ENCODE measurements at places on chromosomes 16 and 17.

DNA sequence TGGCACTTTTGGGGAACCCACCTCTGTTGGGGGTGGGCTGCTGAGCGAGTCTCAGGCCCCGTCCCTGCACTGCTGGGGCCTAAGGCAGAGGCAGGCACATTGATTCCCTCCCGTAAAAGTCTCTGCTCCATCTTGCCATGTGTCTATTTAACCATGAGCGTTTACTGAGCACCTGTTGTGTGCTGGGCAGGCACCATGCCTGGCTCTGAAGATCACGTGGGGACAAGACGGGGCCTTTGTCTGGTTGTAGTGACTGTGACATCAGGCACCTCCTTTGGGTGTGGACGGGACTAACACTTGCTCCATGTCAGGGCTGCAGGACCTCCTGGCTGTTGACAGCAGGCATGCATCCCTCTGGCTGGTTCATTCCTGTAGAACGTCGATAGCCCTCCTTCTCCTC is 204.7 kb upstream of the CIBAR2 start:
- no peak for DNase-seq

DNA sequence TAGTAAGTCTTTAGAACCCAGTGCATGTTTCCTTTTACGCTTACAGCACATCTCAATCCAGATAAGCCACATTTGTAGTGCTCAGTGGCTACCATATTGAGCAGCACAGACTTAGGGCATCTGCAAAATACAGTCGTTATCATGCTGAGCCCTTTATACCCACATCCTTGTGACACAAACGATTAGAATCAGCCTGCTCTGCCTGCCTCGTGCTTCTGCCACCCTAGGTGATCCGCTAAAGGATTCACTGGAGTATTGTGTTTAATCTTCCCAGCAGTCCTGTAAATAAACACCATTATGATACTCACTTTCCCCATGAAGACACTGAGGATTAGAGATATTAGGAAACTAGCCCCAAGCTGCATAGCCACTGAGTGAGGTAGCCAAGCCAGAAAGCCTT is 51.3 kb upstream of the FA2H start:
- DNase-seq, result no peak

- no peak for DNase-seq
Measured at GRCh38 chr17:45793999-45794540, 9.9 kb downstream of the CRHR1 start.

- peak; percentile 48 for DNase-seq
Measured at GRCh38 chr16:87076950-87077749, 240.0 kb downstream of the C16orf95 start.

DNA sequence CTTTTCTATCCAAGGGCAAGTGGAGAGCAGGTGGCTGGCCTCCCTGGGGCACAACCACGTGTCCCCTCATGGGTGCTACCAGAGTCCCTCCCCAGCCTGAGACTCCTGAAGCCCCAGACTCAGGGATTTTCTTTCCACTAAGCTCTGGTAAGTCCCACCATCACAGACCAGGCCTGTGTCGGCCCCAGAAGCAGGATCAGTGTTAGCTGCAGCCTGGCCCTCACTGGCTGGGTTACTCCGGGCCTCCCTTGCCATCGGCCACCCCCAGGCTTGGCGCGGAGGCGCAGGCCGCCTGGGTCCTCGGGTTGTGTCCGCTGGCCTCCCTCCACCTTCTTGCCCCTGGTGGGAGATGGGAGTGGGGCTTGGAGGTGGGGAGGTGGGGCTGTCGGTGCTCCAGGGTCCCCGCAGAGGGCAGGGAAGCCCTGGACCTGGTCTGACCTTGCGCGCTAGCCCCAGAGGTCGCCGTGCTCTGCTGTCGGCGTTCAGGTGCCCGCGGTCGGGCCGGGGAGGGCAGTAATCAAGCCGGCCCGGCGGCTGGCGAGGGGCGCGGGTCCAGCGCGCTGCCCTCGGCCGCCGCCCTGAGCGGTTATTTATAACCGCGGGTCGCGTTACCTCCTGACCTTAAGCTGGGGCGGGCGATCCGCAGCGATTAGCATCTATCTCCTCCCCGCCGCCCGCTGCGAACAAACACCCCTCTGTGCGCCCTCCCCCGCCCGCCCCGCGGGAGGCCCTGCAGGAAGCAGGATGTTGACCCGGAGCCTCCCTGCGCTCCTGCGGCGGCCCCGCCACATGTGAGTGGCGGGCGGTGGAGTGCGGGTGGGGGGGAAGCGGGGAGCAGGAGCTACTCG is 78.1 kb upstream of the TOB1 start:
- peak; percentile 59 for DNase-seq

GRCh38 chr16:11499295-11500089 is 87.2 kb downstream of the LITAF start:
- DNase-seq, result no peak

DNA sequence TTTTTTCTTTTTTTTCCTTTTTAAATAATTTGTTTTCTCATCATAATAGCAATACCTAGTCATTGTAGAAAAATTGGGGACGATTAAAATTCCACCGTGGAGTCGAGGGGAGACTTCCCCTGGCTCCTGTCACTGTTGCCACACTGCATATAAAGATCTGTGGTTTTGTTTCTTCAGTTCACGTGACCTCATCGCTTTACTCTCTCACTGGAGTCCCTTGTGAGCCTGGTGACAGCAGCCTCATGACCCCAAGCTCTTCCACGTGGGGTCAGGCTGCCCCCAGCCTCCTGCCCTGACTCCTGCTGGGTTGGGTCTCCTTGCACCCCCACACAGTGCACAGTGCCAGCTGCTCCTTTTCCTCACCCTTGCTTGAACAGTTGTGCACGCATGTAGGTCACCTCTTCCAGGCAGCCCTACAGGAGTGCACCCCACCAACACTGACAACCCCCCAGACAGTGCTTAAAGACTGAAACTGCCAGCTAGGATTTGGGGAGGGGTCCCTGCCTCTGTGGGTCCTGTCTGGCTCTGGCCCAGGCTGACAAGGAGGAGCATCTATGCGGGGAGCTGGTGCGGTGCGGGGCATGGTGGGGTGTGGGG is 7.3 kb upstream of the METRNL start:
- DNase-seq, result no peak

DNA sequence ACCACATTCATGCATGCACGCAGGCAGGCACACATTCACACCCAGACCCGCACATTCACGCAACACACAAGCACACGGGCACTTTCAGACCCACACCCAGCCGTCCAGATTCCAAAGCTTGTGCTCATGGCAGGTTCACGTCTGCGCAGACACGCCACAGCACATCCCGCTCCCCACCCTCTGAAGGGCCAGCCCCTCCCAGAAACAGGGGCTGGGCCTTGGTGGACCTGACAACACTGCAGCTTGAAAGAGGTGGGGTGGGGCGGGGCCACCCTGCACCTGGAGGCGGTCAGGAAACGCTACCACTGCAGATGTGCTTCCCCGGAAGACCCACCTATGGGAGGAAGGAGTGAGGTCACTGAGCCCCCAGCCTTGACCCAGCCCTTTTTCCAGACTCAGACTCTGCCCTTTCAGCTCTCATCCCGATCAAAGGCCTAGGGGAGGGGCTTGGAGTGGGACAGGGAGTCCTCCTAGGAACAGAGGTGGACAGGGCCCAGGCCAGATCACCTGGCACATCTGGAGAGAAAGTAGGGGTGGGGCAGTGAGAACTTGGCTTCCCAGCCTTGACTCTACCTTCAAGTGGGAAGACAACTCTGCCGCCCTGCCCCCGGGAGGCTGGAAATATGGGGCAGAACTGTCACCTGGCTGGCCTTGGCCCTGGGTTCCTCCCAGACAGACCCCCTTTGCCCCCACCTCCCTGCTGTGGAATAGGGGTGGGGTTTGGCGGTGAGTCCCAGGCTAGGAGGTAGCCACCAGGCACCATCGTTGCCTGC is 11.0 kb downstream of the P3H4 start:
- peak; percentile 65 for DNase-seq
